Brain (organoid and tissue), 16 donors: ENCODE measurements at places on chromosomes 11 and 22. TPM values are rescaled to one million over a fixed set of nuclear protein-coding genes. Genes with fewer than 3 reads are reported as not detected.

Gene OR52E4
- not detected for polyA plus RNA-seq

Gene TIMP3
- 47.8 TPM for polyA plus RNA-seq

DNA sequence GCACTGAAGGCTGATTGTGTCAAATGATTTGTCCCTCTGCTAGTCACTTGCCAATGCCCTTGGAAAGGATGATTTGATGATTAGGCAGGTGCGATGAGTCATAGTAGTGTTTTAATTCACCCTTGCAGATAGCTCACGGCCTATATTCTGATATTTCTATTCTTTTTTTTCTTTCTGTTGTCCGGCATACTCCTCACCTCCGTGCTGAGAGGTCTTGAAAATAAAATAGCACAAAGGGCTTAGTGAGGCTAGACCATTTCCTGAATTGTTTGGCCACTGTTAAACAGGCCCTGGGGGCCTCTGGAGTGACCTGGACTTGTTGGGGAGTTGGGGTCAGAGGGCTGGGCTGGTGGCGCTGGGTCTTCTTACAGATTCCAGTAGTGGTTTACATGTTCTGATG, 99.8 kb downstream of the ZBTB16 start:
- DNase-seq = no peak

- DNase-seq = no peak
Measured at GRCh38 chr22:16932577-16932976, 75.4 kb downstream of the GAB4 start.
